ENCODE measurements at places on chromosomes 11 and 22. TPM values are rescaled to one million over a fixed set of nuclear protein-coding genes. Genes with fewer than 3 reads are reported as not detected.

DNA sequence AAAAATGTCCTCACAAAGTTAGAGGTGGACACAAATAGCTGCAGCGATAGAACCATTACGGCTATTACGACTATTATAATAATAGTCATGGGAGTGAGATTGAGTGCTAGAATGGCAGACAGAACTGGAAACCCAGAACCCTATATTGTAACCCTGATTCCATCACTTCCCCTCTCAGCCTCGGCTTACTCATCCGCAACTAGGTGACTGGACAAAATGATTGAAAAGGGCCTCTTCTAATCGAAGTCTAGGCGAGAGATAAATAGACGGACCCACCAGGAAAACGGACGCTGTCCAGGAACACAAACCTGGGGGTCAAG, 629 bp downstream of the PSMA1 start:
- DNase-seq = peak; percentile 32

DNA sequence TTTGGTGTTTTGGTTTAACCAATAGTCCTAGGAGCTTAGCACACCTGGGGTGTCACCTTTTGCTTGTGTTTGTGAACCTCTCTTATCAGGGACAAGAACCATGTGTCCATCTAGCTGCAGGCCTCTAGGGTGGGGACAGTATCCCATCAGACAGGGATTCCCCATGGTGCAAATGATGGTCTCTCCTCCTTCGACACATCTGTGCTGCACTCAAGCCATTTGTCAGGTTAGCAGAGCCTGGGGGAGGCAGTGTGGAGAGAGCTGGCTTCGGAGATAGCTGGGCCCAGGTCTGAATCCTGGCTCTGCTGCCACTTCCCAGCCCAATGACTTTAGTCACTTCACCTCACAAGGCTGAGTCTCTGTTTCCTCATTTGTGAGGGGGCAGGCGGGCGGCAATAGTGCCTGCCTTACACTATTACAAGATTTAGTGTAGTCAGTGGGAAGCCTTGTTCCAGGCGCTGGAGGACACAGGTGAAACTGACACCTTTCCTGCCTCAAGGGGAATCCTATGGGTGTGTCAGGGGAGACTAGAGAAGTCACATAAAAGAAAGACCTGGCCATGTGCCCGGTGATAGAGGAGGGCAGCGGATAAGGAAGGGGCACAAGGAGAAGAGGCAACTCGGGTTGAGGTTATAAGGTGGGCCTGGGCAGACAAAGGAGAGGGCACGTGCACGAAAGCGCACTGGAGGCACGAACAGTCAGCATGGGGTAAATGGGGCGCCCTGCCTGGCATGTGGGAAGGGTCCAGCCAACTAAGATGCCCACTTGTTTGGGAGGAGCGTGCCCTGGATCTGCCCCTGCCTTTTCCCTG, 12.6 kb downstream of the KLHL35 start:
- DNase-seq = no peak

DNA sequence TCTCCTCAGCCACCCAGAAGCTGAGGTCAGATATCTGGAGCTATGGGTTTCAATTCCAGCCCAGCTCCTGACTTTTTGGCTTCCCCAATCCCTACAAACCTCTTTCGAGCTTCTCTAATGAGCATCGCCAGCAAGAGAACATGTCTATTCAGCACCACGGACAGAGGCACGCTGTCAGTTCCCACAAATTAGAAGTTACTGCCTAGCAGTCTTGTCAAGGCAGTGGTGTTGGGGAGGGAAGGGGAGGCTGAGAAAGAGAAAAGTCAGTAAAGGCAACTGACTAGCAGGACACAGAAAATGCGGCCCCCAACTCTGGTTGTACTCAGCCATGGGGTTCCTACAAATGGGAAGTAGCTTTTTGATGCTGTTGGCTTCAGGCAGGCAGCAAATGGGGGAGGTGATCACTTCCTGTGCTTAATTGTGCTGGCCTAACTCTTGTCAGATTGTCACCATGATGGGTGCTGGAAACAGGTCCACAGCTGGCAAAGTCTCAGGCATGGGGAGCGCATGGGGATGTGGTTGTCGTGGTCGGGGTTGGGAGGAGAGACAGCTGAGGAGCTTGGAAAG, 205.9 kb downstream of the ST3GAL4 start:
- DNase-seq = peak; percentile 58

DNA sequence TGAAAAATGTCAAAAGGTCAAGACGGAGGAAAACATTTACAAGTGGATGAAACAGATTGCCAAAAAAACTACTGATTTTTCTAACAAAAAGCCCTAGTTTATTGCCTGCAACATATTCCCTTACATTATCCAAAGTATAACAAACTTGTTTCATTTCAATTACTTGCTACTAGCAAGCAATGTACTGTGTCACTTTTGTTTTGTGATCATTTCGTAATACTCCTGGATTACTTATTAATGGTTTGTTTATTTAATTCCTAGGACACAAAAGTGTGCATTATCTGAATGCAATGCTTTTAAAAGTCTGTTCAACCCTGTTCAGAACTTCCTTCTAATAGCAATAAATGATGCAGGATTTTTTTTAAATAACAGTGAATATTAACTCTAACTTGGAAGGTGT, 50.9 kb downstream of the CCDC34 start:
- no peak for DNase-seq

DNA sequence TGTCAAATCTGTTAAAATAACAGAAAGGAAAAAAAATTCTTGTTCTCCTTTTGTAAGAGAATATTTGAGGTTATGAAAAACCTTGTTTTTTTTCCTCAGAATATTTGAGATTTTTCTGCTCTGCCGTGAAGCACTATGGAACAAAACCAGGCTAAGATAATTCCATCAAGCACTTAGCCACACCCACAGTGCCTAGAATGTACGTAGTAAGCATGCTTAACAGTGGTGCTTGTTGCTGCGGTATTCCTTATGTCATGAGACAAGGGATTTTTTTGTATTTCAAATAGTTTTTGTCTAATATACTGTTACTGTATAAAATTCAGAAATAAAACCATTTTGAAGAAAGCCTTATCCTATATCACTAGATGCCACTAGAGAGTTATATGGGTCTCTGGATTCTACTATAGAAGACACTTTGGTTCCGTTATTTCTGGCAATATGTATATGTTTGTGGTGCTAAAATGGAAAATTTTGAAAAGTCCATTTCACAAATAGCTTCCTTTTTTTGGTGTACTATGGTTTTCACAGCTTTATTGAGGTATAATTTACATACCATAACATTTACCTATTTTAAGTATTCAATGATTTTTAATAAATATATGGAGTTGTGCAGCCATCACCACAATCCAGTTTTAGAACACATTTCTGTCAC, 23.7 kb downstream of the PDHX start:
- DNase-seq = no peak

GRCh38 chr11:64802370-64803157, 450 bp downstream of the MAP4K2 start:
- no peak for DNase-seq

DNA sequence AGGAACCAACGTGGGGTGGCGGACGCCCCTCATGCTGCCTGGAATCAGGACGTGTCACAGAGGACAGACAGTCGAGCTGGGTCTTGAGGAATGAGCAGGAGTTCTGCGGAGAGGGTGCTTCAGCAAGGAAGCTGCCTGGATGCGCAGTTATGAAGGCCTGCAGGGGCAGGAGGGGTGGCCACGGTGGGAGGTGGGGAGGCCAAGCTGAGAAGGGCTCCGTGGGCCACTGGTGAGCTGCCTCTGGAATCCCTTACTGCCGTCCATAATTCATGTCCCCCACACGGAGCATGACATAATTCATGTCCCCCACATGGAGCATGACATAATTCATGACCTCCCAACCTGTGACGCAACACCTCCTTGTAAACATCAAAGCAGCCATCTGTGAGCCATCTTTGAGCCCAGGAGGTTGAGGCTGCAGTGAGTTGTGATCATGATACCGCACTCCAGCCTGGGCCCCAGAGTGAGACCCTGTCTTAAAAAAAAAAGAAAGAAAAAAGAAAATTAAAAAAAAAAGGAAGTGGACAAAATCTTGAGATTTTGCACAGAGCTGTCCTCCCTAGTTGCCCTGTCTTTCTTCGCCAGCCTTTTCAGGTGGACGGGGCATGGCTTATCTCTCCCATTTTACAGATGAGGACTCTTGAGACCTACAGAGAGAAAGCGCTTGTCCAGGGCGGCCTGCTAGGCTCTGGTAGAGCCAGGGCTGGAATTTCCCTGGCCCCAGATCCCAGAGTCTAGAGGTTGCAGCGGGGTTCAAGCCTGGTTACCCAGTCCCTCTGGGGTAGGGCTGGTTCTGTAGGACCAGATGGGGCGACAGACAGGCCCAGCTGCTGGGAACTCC, 24.3 kb upstream of the PICK1 start:
- DNase-seq = peak; percentile 54

DNA sequence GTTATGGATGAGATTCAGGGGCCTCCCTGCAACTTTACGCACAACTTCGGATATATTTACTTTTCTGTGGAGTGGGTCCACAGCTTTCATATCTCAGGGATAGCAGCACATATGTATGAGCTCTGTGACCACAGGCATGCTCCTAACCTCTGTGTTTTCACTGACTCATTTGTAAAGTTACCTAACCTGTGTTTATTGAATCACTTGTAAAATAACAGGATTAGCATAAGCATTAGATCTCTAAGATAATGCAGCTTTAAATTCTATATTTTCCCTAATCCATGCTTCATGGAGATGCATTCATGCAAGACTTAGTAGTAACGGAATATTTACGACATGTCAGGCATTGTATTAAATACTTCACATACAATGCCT, 47.9 kb upstream of the DDI1 start:
- no peak for DNase-seq

DNA sequence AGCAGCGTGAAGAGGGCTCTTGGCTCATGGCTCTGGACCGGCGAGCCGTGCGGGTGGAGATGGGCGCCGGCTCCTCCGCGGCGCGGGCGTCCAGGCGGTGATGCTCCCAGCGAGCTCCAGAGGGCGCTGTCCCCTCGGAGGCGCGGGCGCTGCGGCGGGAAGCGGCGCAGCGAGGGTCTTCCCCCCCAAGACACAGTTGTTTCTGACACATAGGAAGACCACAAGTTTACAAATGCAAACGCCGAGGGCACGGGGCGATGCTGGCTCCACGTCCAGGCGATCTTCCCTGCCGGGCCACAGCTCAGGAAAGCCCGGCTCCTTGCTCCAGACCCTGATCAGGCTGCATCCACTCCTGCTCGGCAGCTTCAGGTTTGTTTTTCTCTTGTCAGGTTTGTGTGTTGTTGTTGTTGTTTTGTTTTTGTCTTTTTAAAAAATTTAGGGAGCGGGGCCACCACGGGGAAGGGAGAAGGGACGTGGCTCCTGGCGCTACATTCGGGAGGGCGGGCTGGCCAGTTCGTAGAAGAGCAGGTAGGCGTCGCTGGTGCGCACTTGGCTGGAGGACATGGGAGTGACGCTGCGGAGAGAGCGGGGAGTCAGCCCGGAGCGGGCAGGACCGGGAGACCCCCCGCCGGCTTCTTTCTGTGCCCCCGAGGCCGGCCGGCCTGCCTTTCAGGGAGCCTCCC, 10.0 kb upstream of the MFRP start:
- DNase-seq = peak; percentile 87

DNA sequence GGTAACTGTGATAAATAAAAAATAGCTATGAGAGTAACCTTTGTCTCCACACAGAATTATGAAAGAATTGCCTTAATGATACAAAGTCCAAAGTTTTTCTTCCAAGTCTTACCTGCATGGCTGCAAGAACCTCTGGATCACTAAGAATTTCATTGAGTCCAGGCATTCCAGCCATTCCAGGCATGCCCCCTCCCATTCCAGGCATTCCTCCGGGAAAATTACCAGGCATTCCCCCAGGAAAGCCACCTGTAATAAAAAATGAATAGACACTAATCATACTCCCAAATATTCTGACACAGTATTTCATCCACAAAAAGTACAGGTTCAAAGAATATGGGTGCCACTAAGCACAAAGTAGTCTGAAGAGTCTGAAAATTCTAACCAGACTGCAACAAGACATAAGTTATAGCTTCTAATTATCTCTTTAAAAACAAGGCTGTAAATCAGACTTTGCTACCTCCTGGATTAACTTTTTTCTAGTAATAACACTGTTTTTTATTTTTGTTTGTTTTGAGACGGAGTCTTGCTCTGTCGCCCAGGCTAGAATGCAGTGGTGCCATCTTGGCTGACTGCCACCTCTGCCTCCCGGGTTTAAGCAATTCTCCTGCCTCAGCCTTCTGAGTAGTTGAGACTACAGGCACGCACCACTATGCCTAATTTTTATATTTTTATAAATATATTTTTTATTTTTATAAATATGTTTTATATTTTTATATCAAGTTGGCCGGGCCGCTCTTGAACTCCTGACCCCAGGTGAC, 8.0 kb upstream of the SLC25A17 start:
- no peak for DNase-seq

GRCh38 chr11:16956538-16957153, 57.6 kb downstream of the PLEKHA7 start:
- DNase-seq = no peak

GRCh38 chr11:119501777-119502405, 78.9 kb upstream of the THY1 start:
- no peak for DNase-seq

GRCh38 chr11:120109531-120109930, 28.4 kb downstream of the TRIM29 start:
- no peak for DNase-seq

DNA sequence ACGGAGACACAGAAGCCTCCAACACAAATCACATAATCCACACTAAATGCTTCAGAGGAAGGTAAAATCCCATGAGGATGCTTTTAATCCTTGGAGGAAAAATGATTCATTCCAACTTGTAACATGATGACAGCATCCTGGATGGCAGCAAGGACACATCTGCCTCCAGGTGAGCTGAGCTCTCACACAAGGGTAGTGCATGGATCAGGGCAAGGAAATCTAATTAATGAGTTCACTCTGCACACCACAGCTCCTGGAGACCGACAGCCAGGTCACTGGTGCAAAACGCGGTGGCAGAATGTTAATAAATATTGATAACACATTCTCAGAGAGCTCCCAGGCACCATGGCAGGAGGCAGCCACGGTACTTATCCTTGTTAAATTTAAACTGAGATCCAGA, 40.3 kb upstream of the CYP2D6 start:
- DNase-seq = no peak

DNA sequence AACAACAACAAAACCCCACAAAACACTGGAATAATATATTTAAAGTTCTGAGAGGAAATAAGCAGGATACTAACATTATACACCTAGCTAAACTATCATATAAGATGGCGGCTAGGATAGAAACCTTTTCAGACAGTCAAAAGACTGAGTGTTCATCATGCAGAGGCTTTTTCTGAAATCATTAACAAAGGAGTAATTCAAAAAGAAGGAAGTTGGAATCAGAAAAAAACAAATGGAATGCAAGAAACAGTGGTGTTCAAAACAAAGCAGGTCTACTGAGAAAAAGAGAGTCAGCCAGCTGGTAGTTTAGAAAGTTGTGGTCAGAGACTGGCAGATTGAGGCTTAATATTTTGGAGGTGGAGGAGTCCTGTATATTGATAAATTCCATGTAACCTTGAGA, 30.1 kb upstream of the ZBTB44 start:
- no peak for DNase-seq

The HPX gene
- not detected for total RNA-seq

The CHST1 gene
- 4.0 TPM for total RNA-seq

The MIOX gene
- not detected for total RNA-seq

The LRRC75B gene
- 1.3 TPM for total RNA-seq

The OR52N4 gene
- total RNA-seq = not detected

The USP2 gene
- total RNA-seq = 0.51 TPM
